Spleen (tissue), 13 donors: ENCODE measurements at places on chromosomes 5 and 9.

DNA sequence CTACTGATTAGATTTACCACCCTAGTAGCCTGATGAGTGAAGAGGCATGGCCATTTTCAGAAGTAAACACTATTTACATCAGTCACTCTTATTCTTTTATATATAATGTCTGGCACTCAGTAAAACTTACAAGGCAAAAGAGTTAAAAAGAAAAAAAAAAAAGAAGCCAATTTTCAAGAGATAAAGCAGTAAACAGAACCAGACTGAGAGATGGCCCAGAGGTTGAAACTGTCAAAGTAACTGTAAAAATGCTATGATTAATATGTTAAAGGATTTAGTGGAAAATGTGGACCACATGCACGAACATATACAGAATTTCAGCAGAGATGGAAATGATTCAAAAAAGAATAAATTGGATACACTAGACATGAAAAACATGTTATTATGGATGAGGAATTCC lies 6.4 kb upstream of the GPR150 start:
- DNase-seq, result no peak

DNA sequence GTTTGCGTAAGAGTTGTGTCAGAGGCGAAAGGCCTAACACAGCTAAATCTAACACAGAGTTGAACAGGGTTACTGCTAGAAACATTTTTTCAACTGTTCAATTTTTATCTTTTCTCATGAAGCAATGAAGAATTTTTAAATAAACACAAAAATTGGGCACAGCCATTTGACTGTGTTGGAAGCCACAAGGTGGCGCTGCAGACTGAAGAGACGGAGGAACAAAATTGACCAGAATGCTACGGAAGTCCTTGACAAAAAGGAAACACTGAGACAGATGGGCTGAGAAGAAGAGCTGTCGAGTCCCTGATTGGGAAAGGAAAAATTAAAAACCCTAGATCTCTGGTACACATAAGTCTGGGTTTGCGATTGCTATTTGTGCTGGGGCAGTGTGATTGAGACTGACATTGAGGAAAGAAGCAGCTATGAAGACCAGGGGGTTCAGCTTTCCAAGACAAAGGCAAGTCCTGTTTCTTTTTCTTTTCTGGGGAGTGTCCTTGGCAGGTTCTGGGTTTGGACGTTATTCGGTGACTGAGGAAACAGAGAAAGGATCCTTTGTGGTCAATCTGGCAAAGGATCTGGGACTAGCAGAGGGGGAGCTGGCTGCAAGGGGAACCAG lies at the start of gene PCDHB9:
Gene PCDHB9, plus strand, starts transcription at position 265 of the 616 bp plus-strand sequence. Its CDS starts 158 bp downstream, at position 423.
- no peak for DNase-seq

GRCh38 chr5:21919414-21920022 lies 933.6 kb downstream of the CDH12 start:
- DNase-seq, result no peak

DNA sequence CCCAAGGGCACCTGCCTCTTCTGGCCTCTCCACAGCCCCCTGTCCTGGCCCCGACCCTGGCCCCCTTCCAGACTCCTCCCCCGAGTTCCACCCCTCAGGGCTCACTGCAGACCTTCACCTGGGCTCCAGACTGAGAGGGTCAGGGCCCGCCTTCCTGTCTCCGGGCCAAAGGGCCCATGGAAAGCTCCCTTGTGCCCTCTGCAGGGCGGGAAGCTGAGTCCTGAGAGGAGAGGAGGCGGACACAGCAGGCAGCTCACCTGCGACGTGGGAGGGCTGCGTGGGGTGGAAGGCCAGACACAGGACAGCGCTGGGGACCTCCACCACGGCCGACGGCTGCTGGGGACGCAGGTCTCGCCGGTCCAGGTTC lies 20.6 kb downstream of the DYNC2I2 start:
- DNase-seq, result no peak

DNA sequence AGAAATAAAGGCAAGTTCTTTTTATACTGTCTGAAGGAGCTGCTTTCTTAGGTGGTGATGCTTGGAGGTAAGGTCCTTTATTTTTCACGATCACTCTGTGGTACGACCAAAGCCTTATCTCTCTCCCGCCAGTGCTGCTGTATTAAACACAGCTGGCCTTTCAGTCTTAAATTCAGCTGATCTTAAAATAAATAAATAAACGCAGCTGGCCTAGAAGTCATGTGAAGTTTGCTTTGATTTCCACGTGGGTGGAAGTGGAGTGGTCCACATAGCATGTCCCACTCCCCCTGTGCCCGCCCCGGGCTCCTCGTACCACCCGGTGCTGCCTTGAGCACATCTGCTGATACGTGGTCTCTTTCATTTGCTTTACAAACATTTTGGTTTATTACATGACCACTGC lies 260.4 kb downstream of the FANCC start:
- DNase-seq, result no peak
